ENCODE measurements at places on chromosomes 11 and 22.
A peak's percentile ranks its signal among the peaks of the same experiment; 100 is the strongest.

GRCh38 chr22:39453765-39454378 lies 2.9 kb upstream of the MGAT3 start:
- DNase-seq = no peak

DNA sequence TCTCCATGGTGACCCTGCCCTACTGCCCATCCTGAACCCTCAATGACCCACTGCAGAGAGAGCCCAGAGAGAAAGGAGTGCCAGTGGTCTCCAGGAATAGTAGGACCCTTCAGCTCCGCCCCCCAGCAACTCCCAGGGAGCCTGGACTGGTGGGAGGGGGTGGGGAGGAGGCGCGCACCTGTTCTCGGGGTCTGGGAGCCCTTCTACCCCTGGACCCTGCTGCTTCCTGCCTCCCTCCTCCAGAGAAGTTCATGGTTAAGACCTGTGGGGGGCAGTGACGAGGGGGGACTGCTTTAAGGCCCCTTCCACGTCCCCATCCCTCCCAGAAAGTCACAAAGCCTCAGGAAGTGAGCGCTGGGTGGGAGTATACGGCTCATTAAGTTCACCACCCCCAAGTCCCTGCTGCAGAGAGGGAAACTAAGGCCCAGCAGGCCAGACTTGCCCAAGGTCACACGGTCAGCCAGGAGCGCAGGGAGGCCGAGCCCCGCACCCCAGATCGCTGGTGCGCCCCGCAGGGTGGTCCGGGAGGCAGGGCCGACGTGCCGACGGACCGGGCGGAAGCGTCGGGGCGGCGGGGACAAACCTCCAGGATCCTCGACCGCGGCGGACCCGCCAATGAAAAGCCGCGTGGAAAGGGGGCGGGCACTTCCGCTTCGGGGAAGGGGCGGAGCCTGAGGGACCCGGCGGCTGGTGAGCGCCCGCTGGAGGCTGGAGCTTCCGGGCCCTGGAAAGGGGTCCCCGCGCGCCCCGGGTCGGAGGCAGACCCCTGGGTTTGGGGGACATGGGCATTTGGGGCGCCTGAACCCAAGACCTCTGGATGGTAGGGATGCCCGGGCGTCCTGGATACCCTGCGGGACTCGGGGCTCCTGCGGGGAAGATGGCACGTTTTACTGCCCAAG lies at the start of the genes NUDT22 and TRPT1:
TSS of gene NUDT22 (plus strand) at position 667 of the 899 bp plus-strand sequence. CDS start 379 bp downstream, outside the sequence.
TSS of gene TRPT1 (minus strand) at position 579 of the 899 bp plus-strand sequence. CDS start at position 253, 326 bp downstream.
- peak; percentile 92 for DNase-seq

DNA sequence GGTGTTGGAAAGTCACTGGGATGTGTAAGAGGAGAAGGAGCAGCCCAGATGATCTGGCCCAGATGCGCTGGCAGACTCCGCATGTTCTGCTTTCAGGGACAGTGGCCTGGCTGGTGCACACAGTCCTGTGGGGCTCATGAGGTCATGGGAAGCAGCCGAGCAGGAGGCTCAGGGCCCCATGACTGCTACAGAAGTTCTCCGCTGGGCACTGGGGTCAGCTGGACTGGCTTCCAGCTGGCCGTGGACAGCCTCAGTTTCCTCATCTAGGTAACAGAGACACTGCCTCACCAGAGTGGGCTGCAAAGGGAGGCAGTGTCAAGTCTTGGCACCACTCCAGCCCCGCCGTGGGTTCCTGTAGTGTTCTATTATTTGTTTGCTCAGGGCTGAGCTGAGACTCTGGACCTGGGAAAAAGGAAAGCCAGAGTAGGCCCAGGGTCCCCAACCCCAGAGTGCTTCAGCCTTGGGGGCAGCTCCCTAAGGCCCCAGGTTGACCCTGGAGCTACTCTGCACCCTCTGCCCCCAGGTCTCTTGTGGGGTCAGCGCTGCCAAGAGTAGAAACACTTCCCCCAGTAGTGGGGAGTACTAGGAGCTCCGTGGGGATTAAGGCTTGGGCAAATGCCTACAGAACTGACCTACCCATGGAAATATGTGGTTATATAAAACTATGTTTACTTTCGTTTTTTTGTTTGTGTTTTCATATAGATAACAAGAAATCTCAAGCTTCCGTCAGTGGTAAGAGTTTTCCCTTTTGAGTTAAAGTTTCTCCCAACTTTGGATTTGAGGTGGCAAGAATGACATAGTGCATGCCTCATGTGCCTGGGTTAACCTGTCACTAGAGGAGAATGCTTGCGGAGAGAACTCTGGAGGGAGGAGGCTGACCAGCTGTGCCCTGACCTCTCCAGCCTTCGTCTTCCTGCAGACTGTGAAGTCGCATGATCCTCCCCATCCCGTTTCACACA lies 45.3 kb downstream of the MED15 start:
- DNase-seq = peak; percentile 86

GRCh38 chr11:55661901-55662300 lies at the start of gene OR4C6:
TSS of gene OR4C6 (plus strand) at chr11:55662201. CDS start at chr11:55665167, 2,966 bp downstream.
- no peak for DNase-seq

DNA sequence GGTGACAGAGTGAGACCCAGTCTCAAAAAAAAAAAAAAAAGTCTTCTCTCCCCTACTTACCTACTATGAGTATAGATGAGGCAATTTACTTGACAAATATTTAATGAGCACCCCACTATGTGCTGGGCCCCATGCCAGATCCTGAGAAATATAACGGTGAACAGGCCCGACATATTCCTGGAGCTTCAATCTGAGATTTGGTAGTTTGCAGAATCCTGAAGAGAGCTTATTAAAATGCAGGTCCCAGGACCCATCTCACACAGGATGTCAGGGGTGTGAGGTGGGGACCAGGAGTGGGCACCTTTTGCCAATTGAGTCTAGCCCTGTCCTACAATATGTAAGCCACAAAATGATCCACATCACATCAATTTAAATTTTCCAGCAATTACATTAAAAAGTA lies 44.0 kb downstream of the KCNJ4 start:
- DNase-seq = no peak

GRCh38 chr11:86453290-86454030 lies 78.8 kb downstream of the CCDC81 start:
- no peak for DNase-seq

DNA sequence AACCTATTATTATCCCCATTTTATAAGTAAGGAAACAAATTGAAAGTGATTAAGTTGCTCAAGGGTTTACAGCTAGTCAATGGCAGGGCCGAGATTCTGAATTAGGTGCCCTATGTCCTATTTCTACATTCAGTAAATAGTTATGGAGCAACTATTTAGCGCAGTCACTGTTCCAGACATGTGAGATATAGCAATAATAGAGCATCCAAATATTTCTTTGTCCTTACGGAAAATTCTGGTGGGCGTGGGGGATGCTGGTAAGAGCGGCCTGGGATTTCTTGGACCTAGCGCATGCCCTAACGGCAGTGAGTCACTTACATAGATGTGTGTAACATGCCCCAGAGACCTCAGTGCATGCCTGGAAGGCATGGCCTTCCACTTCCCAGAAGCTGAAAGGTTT lies 4.4 kb downstream of the DTX4 start:
- DNase-seq = no peak

- DNase-seq = peak; percentile 57
These were observed 44.9 kb downstream of the WNT11 start for GRCh38 chr11:76161261-76161961.

DNA sequence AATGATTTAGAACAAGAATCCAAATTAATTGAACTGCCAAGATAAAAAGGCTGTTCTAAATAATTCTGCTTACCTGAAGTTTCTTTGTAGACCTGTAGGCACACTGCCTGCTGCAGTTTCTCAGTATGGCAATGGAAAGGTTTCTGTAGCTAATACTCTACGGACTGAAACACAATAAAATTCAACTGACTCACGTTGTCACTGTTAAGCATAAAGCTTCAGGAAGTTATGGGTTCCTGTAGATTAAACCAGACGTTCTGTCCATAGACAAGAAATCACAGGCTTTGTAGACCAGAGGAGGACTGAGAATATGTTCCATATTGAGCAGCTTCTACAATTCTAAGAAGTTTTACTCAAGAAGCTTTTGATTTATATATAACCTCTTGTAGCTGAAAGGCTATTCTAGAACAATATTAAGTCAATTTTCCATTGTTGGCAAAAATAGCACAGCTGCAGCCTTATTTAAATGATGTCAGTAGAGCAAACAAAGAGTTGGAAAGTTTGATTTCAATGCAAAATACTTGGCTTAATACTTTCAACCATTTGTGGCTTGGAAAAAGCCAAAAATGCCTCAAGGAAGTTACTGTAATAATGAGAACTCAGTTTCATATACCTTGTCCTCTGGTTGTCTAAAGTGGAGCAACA lies at the start of gene GLYATL2:
TSS of gene GLYATL2 (minus strand) at position 344 of the 645 bp plus-strand sequence. CDS start 5,092 bp downstream, outside the sequence.
- DNase-seq = no peak

All from left cardiac atrium (tissue), 4 donors.